Activated CD4-positive, alpha-beta T cell treated with anti-CD3 and anti-CD28 coated beads, Interleukin-2, amount 50 U/mL, for 48 hours (primary cell): ENCODE measurements at places on chromosomes 2 and 18.

DNA sequence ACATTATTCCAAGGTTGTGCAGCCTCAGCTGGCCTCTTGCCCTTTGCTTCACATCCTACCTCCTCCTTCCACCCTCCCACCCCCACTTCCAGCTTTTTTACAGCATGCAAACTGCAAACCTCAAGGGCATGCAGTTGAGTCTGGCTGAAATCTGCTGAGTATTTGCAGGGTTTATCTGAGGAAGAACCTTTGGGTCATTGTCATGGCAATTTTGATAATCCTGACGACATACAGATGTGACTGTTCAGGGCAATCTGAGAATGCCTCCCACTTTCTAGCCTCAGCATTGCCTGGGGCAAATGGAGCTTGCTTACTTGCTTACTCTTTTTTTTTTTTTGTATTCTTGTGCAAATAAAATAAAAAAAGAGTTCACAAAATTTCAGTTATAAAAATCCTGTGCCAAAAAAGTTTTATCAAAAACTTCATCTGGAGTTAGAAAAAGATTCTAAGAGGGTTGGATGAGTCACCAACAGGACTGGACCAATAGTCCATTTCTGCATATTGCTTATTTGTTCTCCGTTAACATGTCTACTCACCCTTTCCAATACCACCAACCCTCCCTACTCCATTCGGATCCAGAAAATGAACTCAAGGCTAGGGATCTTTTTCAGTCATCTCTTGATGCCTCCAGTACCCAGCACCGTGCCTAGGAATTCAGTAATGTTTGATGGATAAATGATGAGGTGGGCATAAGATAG is 23.6 kb upstream of the LHCGR start:
- no peak for DNase-seq

DNA sequence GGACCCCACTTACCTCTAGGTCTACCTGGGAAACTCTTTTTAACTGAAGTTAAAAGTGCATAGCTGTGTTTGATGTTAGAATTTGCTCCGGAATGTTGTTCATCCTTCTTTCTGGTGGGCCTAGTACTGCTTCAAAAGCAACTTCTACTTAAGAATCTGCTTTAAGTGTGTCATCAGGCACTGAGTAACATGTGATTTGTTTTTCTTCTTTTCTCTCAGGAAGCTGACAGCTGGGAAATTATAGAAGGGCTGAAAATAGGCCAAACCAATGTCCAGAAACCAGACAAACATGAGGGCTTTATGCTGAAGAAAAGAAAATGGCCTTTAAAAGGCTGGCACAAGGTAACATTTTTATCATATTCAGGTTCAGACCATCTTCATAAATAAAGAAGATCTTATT is 122.9 kb downstream of the PRKRA start:
- no peak for DNase-seq

DNA sequence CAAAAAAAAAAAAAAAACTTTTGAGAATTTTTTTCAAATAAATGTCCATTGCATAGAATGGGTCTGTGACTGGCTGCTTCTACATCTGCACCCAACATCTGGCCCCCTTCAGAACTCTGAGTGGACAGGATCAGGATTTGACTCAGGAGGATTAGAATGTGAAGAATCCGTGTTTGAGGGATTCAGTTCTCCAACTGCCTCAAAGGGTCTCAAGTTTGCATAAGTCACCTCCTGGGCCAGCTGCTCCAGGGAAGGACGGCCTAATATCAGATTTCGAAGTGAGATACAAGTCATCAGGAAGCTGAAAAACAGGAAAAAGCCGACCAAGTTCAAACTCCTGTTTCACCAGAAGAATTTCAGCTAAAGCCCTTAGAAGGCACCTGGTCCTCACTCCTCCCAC is 10.9 kb downstream of the MAT2A start:
- DNase-seq, result no peak

DNA sequence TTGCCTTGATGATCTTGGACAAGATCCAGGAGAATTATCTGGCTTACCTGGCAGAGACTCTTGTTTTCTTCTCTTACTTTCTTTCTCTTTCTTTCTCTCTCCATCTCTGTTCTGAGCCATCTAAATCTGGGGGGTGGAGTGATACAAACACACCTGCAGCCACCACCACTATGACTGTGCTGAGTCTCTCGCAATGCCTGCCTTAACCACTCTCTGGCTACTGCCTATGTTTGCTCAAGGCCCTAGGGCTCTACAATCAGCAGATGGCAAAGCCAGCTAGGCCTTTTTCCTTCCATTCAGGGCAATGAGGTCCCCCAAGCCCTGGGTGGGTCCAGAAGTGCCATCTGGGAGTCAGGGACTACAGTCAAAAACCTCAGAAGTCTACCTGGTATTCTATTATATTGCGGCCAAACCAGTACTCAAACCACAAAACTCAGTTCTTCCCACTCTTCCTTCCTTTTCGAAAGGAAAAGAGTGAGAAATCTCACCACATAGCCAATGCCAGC is 978.9 kb upstream of the NXPH2 start:
- DNase-seq, result no peak

GRCh38 chr2:226581661-226582060 is 218.0 kb downstream of the IRS1 start:
- no peak for DNase-seq

- DNase-seq, result no peak
Observed at GRCh38 chr18:56565551-56566345, 72.6 kb downstream of the TXNL1 start.

- no peak for DNase-seq
Observed at GRCh38 chr2:55932843-55933242, 9.3 kb upstream of the EFEMP1 start.

DNA sequence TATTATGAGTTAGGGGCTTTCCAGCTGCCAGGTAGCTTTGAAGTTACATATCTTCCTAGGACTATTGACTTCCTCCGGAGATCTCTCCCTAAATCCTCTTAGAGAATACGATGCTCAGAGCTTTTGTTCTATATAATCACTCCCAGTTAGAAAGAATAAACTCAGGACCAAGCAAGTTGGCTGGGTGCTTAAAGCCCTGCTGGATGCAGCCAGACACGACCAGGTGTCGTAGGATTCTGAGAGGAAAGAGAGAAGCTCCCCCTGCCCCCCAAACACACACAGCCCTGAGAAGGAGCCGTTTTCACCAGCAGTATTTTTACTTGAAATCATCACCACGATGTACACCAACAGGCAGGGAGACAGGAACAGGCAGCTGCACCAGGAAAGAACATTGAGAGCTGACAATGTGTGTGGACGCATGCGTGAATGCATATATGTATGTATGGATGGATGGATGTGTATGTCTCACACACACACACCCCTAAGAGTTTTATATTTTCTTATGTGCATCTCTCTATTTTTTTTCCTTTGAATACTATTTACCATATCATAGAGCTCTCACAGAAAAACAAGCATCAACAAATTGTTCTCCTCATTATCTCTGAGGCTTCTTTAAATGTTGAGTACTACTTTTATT is 382.6 kb downstream of the EPHA4 start:
- no peak for DNase-seq

DNA sequence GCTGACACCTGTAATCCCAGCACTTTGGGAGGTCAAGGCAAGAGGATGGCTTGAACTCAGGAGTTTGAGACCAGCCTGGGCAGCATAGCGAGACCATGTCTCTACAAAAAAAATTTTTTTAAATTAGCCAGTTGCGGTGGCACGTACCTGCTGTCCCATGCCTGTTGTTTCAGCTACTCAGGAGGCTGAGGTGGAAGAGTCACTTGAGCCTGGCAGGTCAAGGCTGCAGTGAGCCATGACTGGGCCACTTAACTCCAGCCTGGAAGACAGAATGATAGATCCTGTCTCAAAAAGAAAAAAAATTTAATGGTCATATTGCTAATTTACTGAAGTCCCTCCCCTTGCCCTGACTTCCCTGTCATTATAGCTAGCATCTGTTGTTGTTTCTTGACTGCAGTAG is 112.6 kb downstream of the ARHGAP28 start:
- no peak for DNase-seq
